Activated naive CD4-positive, alpha-beta T cell (primary cell): ENCODE measurements at places on chromosomes 5 and 9.

- no peak for DNase-seq
These were observed 230.3 kb upstream of the ZNF462 start for GRCh38 chr9:106632621-106633020.

DNA sequence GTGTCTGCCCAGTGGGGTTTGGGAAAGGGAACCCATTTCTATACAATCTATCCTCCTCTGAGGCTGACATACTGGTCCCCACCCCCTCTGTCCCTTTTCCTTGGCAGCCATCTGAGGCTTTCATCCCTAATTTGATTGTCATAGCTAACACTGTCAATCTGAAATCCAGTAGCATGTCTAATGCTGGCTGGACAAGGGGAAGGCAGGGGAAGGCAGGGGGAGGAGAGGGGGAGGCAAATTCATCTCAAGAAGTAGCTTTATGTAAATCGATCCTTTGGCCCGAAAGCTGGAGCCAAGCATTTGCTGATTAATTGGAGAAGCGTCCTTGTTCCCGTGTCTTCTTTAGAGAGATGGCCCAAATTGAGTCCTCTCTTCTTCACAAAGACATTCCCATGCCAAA is 314.1 kb upstream of the PANK3 start:
- DNase-seq, result no peak

- no peak for DNase-seq
These were observed 2.2 kb downstream of the SPOCK1 start for GRCh38 chr5:137496919-137497318.

- DNase-seq, result no peak
These were observed 51.3 kb upstream of the GRIA1 start for GRCh38 chr5:153439130-153439529.

DNA sequence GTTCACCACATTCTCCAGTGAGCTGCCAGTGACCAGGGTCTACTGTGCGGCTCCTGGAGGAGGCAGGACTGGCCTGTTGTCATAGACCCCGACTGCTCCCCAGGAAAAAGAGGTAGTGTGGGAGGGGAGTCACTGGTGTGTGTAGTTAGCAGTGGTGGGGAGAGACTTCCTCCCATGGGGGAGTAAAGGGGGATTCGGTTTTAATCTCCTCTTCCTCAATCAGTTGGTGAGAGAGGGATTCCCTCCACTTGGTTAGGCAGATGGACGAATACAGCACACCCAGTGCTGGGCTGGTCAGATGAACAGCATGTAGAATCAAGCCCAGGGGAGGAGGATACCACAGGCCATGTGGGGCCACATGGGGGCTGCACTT is 207.6 kb upstream of the S1PR3 start:
- DNase-seq, result no peak
